ENCODE measurements at places on chromosomes 13 and 19.

- DNase-seq, result no peak
These were observed 2.2 kb upstream of the COLGALT1 start for GRCh38 chr19:17553256-17553655.

GRCh38 chr19:4441994-4442818 lies 15.4 kb downstream of the UBXN6 start:
- no peak for DNase-seq

DNA sequence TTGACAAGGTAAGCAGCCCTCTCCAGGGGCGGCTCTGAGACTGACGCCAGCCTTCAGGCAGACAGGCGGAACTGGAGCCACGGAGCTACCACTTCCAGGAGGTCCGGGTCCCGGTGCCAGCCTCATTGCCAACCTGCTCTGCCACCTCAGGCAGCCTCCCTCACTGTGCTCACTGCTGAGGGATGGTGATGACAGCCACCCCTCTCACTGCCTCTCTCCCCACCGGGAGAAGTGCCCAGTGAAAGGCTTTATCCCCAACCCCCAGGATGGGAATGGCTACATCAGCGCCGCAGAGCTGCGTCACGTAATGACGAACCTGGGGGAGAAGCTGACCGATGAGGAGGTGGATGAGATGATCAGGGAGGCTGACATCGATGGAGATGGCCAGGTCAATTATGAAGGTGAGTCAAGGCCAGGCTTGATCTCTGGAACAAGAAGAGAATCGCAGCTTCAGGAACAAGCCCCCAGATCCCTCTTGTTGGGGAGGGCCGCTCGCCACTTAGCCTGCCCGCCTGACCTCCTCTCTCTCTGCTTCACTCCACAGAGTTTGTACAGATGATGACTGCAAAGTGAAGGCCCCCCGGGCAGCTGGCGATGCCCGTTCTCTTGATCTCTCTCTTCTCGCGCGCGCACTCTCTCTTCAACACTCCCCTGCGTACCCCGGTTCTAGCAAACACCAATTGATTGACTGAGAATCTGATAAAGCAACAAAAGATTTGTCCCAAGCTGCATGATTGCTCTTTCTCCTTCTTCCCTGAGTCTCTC lies 7.6 kb downstream of the CALM3 start:
- DNase-seq, result no peak

GRCh38 chr13:49342454-49342853 lies 94.7 kb downstream of the CDADC1 start:
- DNase-seq, result no peak

DNA sequence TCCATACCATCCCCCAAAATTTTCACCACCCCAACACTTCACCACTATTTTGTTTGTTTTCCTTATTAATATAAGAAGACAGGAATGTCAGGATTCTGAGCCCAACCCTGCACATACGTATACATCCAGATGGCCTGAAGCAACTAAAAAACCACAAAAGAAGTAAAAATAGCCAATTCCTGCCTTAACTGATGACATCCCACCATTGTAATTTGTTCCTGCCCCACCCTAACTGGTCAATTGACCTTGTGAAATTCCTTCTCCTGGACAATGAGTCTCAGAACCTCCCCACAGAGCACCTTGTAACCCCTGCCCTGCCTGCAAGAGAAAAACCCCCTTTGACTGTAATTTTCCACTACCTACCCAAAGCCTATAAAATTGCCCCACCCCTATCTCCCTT lies 132.5 kb downstream of the ZNF675 start:
- no peak for DNase-seq

GRCh38 chr19:53881482-53882390 lies at the start of gene PRKCG:
PRKCG (plus strand) TSS chr19:53882197; CDS start chr19:53882495, 298 bp downstream.
- no peak for DNase-seq

DNA sequence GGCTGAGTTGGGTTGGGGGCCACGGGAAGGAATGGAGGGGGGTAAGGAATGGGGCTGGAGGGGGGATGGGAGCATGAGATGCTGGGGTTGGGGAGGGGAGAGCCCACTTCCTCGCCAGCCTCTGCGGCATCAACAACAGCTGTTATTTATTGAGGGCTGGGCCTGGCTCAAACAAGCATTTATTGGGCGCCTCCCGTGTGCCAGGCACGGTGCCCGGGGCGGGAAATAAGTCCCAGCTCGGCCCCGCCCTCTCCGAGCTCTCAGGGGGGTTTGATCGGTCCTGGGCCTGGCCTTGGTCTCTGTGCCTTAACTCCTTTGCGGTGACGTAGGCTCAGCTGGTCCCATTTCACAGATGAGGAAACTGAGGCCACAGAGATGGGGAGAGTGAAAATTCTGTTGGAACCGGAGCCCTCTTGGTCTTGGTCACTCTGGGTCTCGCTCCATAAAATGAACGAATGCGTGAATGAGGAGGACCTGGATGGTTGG lies 919 bp upstream of the ADAMTS10 start:
- no peak for DNase-seq

DNA sequence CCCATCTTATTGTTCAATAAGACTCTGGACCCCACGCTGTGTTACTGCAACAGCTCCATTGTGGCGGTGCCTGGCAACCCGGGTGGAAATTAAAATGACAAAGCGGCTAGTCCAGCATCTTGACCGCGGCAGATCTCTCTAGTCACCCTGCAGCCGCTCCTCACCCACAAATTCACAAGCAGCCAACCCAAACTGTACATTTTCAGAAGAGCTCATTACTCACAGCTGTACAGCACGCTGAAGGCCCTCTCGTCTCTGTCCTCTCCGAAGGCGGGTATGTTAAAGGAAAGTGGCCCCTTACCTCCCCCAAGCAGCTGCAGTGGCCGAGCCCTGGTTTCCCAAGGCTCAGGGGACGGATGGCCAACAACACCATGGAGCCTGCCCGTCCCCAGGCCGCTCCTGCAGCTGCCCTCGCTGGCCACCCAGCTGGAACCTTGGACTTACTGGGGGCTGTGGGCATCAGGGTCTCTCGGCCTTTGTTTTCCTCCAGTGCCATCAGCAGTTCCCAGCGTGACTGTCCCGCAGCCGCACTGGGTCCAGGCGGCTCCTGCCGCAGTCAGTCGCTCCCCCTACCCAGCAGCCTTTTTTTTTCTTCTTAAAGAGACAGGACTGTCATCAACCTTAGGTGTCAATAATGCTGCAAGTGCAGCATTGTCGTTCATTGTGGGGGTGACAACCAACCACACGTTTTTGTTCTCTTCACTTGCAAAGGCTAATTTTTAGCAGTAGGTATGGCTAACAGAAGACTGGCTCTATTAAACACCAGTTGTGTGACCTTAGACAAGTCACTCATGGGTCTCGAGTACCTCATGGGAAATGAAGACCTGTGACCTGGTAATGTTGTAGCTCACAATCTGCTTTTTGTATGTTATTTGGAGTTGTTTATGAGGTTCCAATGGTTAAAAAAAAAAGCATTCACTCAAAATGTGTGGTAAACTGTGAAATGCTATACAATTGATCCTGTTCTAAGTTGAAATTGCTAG lies at the start of gene SACS:
Gene SACS (minus strand): TSS at position 532 of the 983 bp plus-strand sequence. CDS start 22,463 bp downstream, outside the sequence.
- DNase-seq, result no peak

GRCh38 chr13:86193281-86193680 lies 394.1 kb upstream of the SLITRK6 start:
- no peak for DNase-seq

GRCh38 chr19:35695895-35696422 lies 8.4 kb upstream of the ZBTB32 start:
- no peak for DNase-seq

- DNase-seq, result no peak
These were observed 109.9 kb downstream of the OLFM4 start for GRCh38 chr13:53138376-53139036.

DNA sequence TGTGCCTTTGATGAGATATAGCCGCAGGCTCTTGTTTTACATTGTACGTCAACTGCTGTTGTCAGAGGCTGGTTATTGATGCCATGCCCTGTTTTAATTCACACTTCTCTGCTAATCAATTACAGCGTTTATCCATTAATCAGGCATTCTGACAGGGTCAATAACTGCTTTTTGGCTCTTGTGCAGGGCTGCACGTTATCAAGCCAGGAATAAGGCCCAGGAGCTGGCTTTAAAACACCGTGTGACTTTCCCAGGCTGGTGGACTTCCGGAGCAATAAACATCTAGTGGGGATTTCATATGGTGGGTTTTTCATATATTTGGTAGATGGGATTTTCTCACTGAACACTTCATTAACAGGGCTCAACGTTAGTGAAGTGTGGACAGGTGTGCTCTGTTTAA lies 221.7 kb downstream of the TM9SF2 start:
- no peak for DNase-seq

- DNase-seq, result no peak
These were observed 14.9 kb upstream of the KIR3DL3 start for GRCh38 chr19:54709212-54709948.

- DNase-seq, result no peak
These were observed 178.7 kb upstream of the PCDH9 start for GRCh38 chr13:67408798-67409197.

DNA sequence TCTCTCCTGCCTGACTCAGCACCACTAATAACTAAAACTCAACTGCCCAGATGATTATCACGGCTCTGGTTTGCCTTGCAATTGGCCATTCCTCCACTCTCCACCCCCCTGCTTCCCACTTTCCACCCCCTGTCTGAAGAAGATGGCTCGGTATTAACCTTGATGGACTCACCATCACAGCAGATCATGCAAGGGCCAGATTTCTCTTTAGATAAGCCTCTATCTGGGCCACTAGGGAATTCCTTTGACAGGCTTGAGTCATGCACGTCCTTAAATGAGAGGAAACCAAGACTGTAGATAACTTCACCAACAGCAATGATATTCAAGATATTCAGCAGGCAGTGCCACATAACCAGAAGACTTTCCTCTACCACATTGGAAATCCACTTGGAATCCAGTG lies 131.1 kb upstream of the NBEA start:
- DNase-seq, result no peak

- no peak for DNase-seq
These were observed 48.8 kb upstream of the PDCD5 start for GRCh38 chr19:32532233-32532632.

- DNase-seq, result no peak
These were observed 14.3 kb upstream of the ZNF429 start for GRCh38 chr19:21491146-21491545.

DNA sequence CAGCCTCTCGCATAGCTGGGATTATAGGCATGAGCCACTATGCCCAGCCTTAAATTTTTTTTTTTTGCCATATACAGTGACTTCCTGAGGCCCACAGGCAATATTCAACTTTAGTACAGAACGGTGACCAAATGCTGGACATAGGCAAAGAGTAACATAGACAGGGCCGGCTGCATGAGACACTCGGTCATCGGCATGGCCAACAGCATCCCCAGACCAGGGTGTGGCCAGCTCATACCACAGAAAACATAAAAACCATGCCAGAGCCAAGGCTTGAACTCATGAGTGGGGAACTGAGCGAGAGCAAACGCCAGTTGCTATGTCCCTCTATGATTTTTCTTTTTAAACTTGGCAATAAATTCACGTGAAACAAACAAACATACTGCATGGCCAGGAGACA lies 17.0 kb downstream of the KANK2 start:
- DNase-seq, result no peak

DNA sequence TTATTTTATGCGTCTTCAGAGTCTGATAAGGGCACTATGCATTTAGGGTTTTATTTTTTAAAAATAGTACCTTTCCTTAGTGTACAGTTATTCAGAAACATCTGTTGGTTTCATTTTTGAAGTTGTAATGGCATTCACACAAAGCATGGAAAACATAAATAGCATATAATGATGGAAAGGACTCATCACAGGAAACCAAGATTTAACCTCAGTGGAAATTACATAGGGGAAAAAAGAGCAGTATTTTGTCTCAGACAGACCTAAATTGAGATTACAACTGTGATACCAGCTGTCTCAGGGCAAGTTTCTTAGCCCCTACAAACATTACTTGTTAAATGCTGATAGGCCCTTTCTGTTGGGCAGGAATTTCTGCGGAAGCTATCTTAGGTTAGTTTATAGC lies 57.2 kb downstream of the NHLRC3 start:
- no peak for DNase-seq

DNA sequence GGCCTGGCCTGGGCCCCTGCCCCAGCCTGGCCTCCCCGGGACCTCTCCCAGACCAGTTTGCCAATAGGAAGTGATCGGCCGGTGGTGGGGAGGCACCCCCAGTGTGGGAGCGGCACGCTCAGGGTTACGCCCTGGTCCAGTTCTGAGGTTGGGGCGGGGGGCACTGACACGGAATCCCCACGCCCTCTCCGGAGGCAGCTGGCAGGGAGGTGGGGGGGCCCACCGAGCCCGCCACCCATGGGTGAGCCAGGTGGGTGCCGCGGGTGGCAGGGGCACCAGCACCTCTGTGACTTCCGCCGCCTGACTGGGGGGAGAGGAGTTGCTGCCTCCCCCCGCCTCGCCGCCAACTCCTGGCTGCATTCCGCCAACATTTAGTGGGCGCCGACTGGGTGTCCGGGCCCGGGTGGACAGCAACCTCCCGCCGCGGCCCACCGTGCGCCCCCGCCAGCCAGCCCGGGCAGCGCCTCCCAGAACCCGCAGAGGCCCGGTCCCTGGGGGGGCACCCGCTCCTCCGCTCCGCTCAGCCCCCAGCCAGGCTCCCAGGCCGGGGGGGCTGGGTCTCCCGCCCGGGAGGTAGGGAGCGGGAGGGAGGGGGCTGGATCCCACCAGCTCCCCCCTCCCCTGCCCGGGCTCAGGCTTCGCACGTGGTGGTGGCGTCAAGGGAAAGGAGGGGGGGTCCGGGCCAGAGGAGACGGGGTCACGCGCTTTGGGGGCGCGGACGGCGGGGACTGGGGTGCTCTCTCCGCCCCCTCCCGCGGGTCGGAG lies 2.0 kb downstream of the ZBTB7A start:
- DNase-seq, result no peak

DNA sequence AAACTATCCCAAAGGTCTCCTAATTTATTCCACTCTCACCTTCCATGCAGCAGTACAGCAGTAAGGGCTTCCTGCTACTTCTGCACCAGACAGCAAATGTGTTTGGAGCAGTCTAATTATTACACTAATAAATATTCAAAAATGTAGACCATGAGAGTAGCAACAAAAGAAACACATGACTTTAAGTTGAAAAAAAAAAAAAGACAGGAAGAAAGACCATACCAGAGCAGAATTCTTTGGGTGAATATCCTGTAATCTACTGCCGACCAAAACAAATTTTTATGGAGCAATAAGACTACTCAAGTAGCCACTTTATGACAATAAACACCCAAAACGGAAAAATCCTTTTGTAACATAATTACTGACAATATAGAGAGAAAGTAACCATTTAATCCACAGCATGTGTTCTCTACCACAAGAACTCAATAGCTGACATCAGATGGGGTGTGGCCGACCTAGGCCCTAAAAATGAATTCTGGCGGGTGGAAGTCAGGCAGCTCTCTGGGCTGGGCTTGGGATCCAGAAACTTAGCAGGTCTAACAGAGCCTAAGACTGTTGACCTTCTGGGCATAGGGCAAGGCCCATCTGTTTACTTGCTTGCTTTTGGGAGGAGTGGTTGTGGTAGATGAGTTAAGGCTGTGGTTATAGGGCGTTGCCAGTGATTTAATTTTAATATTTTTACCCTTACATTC lies 4.6 kb downstream of the KLF12 start:
- no peak for DNase-seq

Data from NCI-H2107 (cell line).